ENCODE measurements at places on chromosomes 3 and 15.

- DNase-seq: no peak
Observed at GRCh38 chr3:157981819-157982218, 124.4 kb downstream of the SHOX2 start.

GRCh38 chr3:86147119-86147518, 843.8 kb downstream of the VGLL3 start:
- DNase-seq: no peak

DNA sequence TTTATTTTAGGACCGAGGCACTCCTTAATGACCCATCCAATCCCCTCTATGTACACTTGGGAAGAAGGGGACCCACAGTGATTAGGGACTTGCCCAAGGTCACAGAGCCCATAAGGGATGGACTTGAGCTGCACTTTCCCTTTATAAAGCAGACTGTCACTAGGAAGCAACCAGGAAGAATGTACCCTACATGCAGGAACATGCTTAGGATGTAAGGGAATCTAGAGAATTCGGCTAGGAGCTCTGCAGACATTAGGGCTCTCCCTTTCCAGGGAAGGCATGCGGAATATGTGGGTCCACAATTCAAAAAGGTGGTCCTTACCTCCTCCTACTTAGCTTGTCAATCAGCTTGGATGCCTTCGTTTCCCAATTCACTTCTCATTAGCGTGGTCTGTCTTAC, 78.7 kb downstream of the TMEM266 start:
- DNase-seq: no peak

- no peak for DNase-seq
Observed at GRCh38 chr3:66554178-66554577, 53.4 kb upstream of the LRIG1 start.

DNA sequence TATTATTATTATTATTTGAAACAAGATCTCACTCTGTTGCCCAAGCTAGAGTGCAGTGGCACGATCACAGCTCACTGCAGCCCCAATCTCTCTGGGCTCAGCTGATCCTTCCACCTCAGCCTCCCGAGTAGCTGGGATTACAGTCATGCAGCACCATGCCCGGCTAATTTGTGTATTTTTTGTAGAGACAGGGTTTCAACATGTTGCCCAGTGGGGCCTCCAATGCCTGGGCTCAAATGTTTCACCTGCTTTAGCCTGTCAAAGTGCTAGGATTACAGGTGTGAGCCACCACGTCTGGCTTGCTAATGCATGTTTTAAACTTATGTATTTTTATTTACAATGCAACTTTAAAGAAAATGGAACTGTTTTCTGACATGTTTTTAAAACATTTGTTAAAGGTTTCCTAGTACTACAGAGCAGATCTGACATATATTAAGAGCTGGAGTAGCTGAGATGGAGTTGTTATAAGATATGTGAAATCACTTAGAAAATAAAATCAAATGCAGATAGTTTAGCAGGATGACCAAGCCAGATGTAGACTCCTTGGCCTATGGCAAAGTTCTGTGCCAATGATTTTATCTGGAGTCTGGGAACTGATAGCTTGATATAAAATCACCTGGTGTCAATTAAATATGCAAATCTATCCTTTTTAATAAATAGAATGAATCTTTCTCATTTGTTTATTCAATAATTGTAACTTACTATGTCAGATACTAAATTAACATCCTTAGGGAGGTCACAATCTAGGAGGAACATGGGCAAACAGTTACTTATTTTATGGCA, 310.1 kb upstream of the NAALADL2 start:
- no peak for DNase-seq

DNA sequence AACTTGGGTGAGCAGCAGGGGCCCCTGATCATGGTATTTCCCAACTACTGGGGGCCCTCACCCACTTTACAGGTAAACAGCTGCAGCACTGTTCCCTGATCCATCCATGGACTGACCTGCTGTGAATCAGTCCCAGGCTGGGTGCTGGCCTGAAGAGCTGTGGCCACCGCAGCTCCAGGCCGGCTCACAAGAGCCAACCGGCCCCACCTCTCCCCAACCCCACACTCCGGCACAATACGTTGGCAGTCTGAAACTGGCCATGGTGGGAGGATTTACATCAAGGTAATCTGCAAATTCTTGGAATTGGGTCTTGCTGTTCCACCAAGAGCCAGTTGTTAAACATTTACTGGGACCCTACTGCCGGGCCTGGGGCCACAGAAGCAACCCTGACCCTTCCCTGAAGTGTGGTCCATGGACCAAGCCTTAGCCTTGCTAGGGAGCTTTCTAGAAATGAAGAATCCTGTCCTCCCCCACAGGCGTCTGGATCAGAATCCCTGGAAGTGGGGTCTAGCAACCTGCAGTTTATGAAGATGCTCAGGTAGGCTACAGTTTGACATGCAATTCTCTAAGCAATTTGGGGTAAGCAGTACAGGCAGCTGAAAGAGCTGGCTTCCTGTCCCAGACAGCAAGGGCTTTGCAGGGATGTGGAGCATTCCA, 3.7 kb downstream of the SLC6A20 start:
- no peak for DNase-seq

DNA sequence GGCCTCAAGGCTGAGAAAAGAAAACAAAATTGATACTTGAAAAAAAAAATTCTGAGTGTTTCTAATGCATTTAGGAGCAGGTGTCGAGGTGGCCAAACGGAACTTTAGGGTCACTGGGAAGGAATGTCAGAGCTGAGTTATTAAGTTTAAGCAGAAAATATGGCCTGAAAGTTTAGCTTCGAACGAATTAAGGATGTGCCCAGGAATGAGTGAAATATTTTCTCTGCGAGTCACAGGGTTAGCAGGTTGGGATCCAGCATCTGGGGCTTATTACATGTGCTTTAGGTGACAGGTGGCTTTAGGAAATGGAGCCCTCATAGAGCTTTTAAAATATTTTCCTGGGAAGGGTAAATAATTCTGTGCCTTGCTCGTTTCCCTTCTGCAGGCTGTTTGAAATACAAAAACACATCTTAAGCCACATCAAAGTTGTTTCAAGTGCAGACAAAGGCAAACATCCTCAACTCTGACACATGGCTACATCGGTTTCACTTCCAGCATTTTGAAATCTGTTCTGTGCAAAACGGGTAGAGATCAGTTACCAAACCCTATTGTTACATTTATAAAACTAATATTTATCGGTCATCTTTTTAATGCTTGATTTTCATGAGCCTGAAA, 143.1 kb upstream of the ARRDC4 start:
- no peak for DNase-seq

- no peak for DNase-seq
Observed at GRCh38 chr3:12660196-12660595, 3.7 kb downstream of the RAF1 start.

DNA sequence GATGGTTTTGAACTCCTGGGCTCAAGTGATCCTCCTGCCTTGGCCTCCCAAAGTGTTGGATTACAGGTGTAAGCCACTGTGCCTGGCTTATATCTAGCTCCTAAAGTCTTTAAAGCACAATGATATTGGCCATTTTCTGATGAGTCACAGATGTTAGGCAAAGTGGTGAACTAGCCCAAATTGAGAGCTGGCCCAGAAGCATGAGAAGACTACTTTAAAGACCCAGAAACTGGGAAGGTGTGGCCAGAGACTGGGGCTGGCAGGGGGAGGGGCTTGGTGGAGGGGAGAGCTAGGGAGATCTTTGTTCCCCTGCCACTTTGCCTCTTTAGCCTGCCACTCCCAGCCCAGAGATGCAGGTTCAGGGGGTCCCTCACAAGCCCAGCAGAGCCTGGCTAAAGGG, 21.6 kb downstream of the CHRNA3 start:
- DNase-seq: no peak

DNA sequence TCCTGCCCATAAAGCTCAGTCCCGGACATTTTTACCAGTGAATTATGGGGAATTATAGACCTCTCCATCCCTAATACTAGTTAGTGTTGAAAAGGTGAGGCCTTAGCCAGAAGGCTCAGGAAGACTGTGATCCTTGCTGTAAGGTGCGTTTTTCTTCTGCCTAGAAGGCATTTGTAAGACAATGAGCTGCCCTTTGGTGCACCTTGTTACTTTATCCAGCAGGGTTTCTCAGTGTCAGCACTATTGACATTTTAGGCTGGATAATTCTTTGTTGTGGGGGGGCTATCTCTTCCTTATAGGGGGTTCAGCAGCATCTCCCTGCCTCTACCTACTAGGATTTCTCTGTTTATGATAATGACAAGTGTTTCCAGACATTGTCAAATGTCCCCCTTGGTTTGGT, 108.1 kb upstream of the ABHD17C start:
- DNase-seq: no peak

GRCh38 chr15:65778269-65778668, 13.8 kb downstream of the DENND4A start:
- DNase-seq: no peak

DNA sequence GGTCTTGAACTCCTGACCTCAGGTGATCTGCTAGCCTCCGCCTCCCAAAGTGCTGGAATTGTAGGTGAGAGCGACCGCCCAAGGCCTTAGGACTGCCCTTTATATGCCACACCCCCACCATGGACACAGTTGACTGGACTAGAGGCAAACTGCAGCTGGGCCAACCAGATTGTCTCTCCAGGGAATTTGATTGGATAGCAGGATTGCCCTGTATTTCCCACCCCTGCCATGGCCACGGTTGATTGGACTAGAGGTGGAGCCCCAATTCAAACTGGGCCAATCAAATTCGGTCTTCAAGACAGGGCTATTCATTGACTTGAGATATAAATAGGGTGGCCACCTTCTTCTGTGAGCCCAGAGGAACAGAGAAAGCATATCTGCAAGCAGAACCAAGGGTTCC, 6.9 kb upstream of the CLPX start:
- no peak for DNase-seq

Data from brain pericyte (primary cell).